ENCODE measurements at places on chromosomes 7 and 10.

- peak; percentile 13 for ATAC-seq
These were observed 3.6 kb downstream of the LRRC17 start for GRCh38 chr7:102916426-102916825.

- no peak for ATAC-seq
These were observed 109.8 kb upstream of the PTN start for GRCh38 chr7:137453356-137453755.

GRCh38 chr7:137919987-137920386 lies 73.2 kb upstream of the DGKI start:
- ATAC-seq, result no peak

GRCh38 chr10:33215154-33215553 lies 119.3 kb downstream of the NRP1 start:
- ATAC-seq, result no peak

DNA sequence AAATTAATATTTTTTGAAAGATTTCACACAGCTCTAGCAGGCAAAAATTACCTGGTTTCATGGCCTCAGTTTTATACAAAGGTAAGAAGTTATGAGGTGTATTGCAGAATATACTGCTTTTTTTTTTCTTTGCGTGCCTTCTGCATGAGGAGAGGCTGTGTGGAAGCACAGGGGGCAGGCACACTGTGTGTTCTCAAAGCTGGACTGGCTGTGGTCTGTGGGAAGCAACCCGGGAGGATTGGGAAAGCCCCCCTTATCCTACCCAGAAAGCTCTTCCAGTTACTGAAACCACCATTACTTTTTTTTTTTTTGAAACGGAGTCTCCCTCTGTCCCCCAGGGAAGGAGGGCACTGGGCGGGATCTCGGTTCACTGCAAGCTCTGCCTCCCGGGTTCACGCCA lies 25.0 kb downstream of the ADARB2 start:
- ATAC-seq, result no peak

All from SK-N-SH treated with all-trans-retinoic acid at 6 μM for 48 hours (cell line).